ENCODE measurements at places on chromosomes 2 and 18.

DNA sequence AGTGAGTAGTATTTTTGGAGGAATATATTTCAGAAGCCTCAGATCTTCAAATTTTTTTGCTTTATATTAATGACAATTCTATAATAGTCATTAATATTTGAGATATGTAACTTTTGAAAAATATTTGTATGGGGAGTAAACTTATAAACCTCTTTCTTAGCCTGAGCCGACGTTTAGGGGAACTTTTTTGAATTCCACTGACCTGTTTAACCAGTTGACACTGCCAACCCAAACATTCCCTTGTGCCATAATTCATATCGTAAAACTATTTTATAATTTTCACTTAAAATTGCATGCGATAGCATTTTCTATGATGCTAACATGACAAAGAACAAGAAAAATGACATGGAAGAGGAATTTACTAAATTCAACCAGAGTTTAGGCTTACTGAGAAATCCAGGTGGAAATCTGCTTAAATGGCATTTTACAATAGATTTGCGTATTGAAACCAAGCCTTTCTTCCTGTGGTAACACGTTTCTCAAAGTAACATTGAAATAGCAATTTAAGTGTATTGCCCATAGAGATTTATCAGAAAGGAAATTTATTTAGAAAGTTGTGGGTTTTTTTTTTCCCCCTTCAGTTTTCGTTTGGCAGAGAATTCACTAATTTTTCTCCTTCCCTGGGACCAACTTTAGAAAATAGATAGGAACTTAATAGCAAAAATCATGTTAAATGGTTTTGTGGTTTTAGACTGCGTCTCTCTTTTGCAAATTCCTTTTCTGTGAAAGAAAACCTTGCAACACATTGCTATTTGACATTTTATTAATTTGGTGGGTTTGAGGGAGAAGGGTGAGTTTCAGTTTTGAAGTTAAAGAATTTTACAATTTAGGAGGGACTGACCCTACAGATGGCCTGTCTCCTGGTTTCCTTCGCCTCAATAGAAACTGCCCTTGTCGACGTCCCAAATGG, 77.4 kb downstream of the TANC1 start:
- DNase-seq, result peak; percentile 71

DNA sequence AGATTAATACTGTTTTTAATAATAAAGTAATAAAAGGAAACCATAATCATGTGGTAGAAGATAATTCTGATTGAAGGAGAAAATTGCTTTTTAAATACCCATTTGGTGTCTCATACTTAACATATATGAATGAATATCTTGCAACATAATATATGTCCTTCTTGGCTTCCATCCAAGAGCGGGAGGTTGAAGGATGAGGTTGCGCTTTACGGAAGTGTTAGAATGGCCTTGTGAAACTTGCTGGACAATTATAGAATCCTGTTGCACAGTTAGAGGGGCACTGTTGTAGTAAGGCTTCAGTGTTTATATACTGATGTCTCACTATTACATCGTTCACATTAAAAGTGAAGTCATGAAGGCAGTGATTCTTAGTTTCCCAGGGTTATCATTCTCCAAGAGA, 9.4 kb downstream of the INSIG2 start:
- DNase-seq, result no peak

- no peak for DNase-seq
Measured at GRCh38 chr18:67133669-67134068, 382.9 kb downstream of the DSEL start.

GRCh38 chr18:63271881-63272299, 47.7 kb downstream of the BCL2 start:
- DNase-seq, result no peak

- DNase-seq, result no peak
Measured at GRCh38 chr2:127074358-127074757, 32.6 kb downstream of the BIN1 start.

DNA sequence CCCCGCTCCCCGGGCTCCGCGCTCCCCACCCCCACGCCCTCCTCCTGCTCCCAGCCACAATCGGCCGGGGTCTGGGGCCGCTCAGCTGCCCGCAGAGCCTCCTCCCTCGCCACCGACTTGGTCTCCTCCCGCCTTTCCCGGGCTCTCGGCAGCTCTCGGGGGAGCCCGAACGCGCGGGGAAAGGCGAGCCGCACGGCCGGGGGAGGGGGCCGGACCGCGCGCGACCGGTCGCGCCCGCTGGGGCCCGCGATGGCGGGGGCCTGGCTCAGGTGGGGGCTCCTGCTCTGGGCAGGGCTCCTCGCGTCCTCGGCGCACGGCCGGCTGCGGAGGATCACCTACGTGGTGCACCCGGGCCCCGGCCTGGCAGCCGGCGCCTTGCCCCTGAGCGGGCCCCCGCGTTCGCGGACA, 327 bp downstream of the LTBP1 start:
- no peak for DNase-seq

- no peak for DNase-seq
Measured at GRCh38 chr18:59617468-59617932, 79.7 kb downstream of the CCBE1 start.

- no peak for DNase-seq
Measured at GRCh38 chr18:48723837-48724236, 185.0 kb downstream of the CTIF start.

DNA sequence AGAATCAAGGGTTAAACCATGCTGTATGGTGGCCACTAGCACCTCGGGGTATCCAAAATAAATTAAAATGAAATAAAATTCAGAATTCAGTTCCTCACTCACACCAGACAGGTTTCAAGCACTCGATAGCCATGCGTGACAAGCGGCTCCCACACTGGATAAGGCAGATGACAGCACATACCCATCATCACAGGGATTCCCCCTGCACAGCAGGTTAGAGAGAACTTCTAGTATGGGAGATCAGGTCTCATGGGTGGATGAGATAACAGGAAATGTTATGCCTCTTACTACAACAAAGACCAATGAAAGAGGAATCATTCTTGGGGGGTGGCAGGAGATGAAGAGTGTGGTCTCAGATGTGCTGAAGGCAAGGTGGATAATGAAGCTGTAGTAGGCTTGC, 121.9 kb upstream of the ACAA2 start:
- no peak for DNase-seq

- no peak for DNase-seq
Measured at GRCh38 chr2:205483095-205483494, 199.2 kb upstream of the NRP2 start.

DNA sequence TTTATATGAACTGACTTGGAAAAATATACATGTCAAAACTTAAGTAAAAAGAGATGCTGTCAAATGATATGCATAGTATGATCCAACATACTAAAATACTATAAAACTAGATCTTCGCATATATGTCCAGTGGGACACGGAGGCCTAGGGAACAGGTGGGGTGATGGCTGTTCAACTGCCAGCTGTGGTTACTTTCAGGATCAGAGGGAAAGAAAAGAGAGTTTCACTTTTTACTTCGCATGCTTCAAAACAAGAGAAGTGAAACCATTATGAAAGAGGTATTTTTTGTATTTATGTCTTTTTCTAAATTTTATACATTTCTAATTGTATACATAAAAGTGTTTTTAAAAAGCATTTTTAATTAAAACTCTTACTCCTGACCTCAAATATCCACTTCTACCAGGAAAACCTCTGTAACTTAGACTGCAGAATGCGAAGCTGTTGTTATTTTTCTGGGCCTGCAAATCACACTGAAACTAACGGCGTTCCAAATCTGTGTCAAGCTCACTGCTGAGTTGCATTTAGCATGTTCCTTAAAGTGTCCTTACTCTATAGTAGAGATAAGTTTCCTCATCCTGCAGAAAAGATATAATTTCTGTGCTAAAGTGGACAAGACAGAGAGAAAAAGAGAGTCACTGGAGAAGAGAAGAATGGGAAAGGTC, 97.8 kb upstream of the SLC35G4 start:
- DNase-seq, result no peak

DNA sequence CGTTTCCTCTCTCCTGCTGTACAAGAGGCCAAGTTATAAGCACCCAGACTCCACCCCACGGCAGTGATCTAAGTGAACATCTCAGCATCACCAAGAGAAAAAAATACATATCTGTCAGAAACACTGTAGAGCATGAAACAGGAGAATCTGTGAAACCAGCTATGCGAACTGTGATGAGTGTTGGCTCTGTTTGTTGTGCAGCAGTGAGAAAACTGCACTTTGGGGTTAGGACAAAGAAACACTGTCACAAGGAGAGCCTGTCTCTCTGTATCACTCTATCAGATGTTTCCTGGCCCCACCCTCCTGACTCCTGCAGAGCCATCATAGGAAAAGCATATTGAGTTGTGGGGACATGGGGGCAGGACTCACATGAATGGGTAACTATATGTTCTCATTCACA, 87.1 kb downstream of the LAMA3 start:
- DNase-seq, result no peak

DNA sequence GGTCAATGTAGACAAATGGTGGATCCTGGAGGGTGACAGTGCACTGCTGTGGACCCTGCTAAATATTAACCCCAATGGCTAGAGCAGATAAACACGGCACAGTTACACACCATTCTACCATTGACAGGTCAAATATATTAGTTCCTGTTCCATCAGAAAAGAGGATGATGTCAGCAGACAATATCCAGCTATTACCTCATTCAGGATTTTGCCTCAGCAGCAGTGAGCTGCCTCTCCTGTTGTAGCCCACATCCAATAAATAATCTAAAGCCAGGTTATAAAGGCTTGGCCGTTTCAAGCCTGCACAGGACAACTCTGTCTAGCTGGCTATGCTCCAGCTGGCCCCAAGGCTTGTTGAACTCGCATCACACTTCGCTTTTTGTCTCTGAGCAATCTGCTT, 31.6 kb upstream of the NETO1 start:
- no peak for DNase-seq

All from osteoblast (primary cell).